CD8-positive, alpha-beta memory T cell (primary cell): ENCODE measurements at places on chromosomes 3 and 15.
A peak's percentile ranks its signal among the peaks of the same experiment; 100 is the strongest.

DNA sequence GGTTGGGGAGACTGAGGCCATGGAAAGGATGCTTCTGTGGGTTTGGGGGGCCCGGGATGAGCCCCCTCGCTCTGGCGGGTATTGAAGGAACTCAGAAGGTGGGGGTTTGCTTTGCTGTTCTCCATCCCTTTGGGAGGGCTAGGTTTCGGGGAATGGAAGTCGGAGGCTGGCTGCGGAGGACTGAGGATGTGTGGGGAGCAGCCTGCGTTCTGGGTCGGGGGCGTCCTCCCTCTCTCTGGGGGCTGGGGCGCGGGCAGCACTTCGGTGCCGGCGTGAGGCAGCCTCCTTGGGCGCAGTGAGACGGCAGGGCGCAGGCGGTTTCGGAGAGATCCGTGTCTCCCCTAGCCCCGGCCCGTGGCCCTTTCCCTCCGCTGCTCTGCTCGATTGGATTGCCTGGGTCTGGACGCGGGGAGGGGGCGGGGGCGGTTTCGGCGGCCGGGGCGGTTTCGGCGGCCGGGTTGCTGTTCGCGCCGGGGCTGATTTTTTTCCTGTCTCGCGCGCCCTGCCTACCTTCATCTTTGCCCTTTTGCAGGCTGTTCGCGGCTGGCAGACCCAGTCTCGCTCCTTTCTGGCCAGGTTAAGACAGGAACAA, 1.4 kb downstream of the PTPRG start:
- no peak for DNase-seq

DNA sequence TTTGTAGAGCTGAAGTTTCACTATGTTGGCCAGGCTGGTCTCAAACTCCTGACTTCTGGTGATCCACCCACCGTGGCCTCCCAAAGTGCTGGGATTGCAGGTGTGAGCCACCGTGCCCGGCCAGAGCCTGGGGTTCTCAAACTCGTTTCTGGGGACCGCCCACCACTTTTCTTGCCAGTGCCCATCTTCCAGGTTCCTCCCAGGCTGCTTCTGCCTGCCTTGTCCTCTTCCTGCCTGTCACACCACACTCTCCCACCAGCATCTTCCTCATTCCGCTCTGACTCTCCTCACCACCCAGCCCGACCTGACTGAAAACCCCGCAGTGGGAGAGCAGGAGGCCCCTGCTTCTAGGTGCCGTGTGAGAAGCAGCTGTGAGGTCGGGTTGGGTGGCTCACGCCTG, 3.1 kb upstream of the DYNLT2B start:
- DNase-seq = no peak

DNA sequence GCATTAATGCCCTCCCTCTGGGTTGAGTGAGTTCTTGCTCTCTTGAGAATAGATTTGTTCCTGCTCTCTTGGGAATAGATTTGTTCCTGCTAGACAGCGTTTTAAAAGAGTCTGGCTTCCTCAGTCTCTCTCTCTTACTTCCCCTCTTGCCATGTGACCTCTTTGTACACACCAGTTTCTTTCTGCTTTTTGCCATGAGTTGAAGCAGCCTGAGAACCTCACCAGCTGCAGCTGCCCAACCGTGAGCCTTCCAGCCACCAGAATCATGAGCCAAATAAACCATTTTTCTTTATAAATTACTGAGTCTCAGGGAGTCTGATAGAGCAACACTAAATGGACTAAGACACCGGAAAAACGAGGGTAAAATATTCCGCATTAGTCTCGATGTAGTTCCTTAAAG, 253.6 kb downstream of the CNTN6 start:
- no peak for DNase-seq

- DNase-seq = no peak
Observed at GRCh38 chr3:119417771-119418512, 45.5 kb downstream of the TMEM39A start.

GRCh38 chr3:63400246-63400860, 122.2 kb downstream of the SYNPR start:
- DNase-seq = no peak

- DNase-seq = no peak
Observed at GRCh38 chr15:100468285-100468684, 60.5 kb downstream of the CERS3 start.

GRCh38 chr15:36557364-36557763, 22.1 kb upstream of the CDIN1 start:
- no peak for DNase-seq

GRCh38 chr3:189331002-189331418, 159.2 kb downstream of the TPRG1 start:
- DNase-seq = no peak

- no peak for DNase-seq
Observed at GRCh38 chr15:52796228-52796521, 6.0 kb upstream of the ONECUT1 start.

DNA sequence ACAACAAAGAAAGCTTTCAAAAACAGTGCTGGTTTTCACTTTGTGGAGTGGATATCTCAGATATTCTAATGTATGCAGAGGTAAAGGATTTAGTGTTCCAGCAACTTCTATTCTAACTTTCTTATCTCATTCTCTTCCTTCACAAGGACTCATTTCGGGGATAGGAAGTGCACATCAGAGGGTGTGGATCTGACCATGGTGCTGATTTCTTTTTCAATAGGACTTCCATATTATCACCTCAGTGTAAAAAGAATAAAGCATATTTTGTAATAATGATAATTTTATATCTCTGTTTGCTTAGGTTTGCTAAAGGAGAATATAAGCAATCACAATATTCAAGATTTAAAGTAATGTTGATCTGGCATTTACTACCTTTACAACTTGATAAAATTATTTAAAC, 12.5 kb upstream of the CADM2 start:
- DNase-seq = no peak

DNA sequence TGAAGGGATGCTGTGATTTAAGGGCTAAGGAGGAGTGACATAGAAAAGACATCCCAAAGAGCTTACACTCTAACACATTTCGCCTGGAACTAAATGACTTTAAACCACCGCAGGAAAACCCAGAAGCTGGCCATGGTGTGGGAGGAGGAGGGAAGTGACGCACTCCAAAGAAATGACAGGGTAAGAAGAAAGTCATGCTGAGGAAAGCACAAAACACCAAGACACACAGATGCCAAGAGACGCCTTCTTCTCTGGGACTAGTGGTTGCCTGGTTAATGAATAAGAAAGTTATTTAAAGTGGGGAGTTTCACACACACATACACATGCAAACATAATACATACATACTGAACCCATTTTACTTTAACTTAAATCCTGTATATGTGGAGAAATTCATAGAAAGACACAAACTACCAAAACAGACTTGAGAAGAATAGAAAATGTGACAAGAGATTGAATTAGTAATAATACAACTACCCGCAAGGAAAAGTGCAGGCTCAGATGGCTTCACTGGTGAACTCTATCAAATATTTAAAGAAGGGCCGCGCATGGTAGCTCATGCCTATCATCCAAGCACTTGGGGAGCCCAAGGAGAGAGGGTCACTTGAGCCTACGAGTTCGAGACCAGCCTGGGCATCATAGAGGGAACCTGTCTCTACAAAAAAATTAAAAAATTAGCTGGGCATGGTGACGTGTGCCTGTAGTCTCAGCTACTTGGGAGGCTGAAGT, 125.5 kb downstream of the NSMCE3 start:
- DNase-seq = no peak

- DNase-seq = no peak
Observed at GRCh38 chr15:31516440-31516839, 189.8 kb downstream of the KLF13 start.

DNA sequence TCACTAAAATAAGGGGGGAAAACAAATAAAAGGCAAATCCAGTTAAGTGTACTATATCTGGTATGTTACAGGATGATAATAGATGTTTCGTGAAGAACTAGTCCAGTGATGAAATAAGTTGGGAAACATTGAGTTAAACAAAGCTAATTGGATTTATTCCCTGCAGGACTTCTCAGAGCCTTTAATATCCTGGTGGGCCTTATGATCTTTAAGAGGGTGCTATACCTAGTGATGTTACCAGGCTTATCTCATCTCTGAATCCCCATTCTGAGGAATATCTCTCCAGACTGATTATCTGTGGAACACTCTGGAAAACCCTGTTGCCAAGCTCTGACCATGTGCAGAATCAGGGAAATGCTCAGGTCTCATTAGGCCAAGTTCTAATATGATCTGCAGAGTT, 54.8 kb upstream of the POMGNT2 start:
- DNase-seq = no peak

DNA sequence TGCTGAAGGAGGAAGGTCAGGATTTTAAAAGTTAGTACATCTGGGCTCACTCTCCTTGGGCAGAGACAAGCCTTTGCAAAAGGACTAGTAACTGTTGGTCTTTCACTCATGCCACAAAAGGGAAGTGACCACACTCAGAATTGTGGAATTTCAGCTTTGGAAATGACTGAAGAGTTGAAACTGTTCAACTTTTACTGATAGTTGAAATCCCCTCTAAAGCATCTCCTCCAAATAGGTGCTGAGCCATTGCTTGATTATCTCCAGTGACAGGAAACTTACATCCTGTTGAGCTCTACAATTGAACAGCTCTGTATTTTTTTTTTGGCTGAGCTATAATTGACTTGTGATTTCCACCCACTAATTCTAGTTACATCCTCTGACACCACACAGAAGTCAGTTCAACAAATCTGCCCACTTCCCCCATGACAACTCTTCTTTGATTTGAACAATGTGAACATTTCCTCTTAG, 254.8 kb upstream of the TPRG1 start:
- no peak for DNase-seq

GRCh38 chr3:9779721-9780457, 10.1 kb upstream of the CAMK1 start:
- DNase-seq = peak; percentile 50

DNA sequence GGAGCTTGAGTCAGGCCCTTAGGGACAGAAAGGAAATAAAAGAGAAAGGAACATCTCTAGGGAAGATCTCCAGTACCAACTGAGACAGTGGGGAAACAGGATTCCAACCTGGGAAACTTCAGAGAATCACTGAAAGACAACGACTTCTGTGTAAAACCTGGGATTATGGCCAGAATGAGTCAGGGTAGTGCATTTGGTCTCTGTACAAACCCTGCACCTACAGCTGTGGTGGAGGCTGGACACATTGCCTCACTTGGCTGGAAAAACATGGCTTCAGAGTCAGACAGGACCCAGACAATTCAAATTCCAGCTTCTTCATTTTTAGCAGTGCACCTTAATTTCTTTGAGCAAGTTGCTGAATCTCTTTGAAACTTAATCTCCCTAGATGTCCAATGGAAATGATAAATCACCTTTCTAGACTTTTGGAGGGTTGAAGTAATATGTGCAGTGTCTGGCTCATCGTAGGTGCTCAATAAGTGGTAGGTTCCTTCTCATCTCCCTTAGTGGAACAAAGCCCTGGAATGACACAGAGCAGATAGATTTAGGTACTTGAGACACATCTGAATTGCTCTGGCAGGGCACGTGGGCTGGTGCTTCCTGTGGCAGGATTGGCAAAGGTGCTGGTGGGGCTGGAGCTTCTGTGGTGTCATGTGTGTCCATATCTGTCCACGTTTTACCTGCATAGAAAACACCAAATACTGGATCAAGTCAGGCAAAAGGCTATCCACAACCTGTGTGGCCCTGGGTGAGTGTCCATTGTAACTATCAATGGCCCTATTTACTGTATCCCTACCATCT, 6.1 kb upstream of the CLSTN2 start:
- no peak for DNase-seq

DNA sequence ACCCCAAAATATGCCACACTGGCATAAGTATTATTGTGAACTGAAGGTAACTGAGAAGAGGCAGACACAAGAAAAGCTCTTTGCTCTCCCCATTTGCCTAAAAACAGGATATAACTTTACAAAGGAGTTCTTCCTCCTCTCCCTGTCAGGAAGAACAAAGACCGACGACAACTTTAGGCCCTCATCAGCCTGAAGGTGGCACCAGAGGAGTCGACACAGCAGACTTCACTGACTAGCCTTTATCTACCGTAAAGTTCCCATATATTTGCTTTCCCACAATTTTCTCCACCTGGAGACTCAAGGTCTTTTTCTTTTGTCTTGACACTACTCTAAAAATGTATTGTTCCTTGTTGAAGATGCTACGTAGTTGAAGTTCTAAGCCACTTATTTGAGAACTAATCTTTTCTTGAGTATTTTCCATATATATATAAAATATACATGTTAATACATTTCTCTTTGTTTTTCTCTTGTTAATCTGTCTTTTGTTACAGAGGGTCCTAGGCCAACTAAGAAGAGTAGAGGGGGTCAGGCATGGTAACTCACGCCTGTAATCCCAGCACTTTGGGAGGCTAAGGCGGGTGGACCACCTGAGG, 16.2 kb upstream of the XIRP1 start:
- peak; percentile 8 for DNase-seq

DNA sequence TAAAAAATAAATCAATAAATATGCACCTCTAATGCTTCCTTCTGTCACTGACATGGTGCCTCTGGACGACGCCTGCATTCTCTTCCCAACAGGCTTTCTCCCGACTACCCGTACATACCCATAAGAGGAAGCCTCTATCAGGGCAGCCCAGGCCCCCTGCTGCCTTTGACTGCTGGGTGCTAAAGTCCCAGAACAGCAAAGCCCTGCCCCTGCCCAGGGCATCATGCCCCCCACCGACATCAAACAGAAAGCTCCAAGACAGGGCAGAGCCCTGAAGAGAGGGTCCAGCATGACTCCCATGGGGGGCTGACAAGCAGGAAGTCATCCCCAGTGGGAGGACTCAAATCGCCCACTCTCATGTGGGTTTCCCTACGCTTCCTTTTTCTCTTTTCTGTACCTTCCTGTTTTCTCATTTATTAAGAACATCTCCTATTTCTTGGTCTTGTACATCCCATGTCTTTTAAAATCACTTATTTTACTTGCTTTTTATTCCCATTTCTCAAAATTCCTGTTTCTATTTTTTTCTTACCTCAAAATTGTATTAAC, 23.4 kb downstream of the XPC start:
- DNase-seq = no peak

GRCh38 chr15:55630858-55631257, 42.7 kb upstream of the PYGO1 start:
- DNase-seq = no peak

- no peak for DNase-seq
Observed at GRCh38 chr3:94036909-94037507, 8.6 kb upstream of the STX19 start.

- no peak for DNase-seq
Observed at GRCh38 chr15:70079888-70080287, 17.8 kb downstream of the TLE3 start.

GRCh38 chr3:51283421-51283820, 101.7 kb upstream of the MANF start:
- DNase-seq = no peak

GRCh38 chr3:108064293-108064887, 26.4 kb downstream of the CD47 start:
- DNase-seq = no peak

DNA sequence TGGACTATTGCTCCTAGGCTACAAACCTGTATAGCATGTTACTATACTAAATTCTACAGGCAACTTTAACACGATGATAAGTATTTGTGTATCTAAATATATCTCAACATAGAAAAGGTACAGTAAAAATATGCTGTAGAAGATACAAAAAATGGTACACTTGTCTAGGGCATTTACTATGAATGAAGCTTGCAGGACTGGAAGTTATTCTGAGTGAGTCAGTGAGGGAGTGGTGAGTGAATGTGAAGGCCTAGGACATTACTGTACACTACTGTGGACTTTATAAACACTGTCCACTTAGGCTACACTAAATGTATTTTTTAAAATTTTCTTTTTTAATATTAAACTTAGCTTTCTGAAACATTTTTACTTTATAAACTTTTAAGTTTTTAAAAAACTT, 140.5 kb upstream of the SGO1 start:
- DNase-seq = no peak

GRCh38 chr3:98110550-98110908, 20.0 kb upstream of the OR5H1 start:
- no peak for DNase-seq

- DNase-seq = no peak
Observed at GRCh38 chr15:55669270-55669669, 73.7 kb downstream of the PRTG start.
